ENCODE measurements at places on chromosomes 4 and X.

- DNase-seq, result peak; percentile 95
Measured at GRCh38 chr4:4555916-4556315, 14.1 kb upstream of the STX18 start.

DNA sequence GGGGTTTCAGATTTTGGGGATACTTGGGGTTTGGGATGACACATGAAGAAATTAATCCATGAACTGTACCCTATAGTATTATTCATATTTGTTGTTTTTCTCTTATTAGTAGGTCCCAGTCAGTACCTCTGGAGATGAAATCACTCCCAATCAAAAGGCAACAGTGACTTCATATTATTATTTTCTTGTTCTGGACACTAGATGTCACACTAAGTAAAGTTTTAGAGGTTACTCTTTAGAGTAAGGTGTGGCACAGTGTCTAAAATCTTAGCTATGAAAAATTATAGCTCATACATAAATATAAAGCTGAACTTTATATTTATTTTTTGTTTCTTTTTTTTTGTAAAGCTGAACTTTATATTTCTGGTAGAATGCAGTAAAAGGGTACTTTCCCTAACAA is 35.1 kb downstream of the FAM114A1 start:
- no peak for DNase-seq

DNA sequence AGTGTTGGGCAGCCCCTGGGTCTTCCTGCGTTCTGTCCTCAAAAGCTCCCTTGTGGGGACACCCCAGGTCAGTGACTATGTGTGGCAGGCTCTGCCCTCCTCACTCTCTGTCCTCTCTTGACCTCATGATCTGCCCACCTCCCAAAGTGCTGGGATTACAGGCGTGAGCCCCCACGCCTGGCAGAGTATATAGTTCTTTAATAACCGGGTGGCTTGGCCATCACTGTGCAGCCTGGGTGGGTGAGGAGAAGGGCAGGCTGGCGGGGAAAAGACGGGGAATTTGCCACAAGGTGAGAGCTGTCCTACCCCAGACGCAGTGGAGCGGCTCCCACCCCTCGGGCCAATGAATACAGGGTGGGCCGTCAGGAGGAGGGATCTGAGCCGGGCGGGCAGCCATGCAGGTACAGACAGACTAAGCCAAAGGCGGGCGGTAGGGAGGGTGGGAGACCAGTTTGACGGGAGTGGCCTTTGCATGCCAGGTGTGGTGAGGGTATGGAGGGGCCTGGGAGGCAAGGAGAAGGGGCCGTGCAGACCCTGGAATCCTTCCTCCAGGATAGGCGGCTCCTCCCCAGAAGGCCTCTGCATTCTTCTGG is 2.5 kb downstream of the SH3BP2 start:
- no peak for DNase-seq

GRCh38 chrX:133796282-133796681 is 189.1 kb downstream of the GPC3 start:
- DNase-seq, result no peak

GRCh38 chrX:136711147-136711546 is 63.2 kb downstream of the CD40LG start:
- DNase-seq, result peak; percentile 32

- peak; percentile 8 for DNase-seq
Measured at GRCh38 chrX:56281789-56282188, 49.6 kb downstream of the KLF8 start.

- DNase-seq, result peak; percentile 56
Measured at GRCh38 chr4:101020956-101021355, 326.4 kb downstream of the PPP3CA start.

GRCh38 chrX:3514996-3515395 is 168.5 kb upstream of the MXRA5 start:
- peak; percentile 83 for DNase-seq

DNA sequence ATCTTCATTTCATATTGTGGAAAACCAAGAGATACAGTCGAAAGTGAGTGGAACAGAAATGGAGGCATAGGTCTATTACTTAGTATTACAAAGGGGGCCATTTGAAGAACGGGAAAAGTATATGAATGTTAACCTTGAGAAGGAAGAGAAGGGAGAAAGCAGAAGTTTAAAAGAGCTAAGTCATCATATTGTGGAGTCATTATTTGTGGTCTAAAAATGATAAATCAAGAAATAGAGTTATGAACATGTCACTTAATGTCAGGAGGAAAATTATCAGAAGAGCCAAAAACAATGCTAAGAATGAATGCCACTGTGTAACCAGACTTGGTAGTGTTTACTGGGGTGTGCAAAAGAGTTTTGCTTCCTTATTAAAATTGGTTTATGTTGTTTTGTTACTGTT is 589.5 kb upstream of the LCORL start:
- DNase-seq, result no peak

GRCh38 chrX:109533005-109533404 is 3.6 kb upstream of the NXT2 start:
- no peak for DNase-seq

DNA sequence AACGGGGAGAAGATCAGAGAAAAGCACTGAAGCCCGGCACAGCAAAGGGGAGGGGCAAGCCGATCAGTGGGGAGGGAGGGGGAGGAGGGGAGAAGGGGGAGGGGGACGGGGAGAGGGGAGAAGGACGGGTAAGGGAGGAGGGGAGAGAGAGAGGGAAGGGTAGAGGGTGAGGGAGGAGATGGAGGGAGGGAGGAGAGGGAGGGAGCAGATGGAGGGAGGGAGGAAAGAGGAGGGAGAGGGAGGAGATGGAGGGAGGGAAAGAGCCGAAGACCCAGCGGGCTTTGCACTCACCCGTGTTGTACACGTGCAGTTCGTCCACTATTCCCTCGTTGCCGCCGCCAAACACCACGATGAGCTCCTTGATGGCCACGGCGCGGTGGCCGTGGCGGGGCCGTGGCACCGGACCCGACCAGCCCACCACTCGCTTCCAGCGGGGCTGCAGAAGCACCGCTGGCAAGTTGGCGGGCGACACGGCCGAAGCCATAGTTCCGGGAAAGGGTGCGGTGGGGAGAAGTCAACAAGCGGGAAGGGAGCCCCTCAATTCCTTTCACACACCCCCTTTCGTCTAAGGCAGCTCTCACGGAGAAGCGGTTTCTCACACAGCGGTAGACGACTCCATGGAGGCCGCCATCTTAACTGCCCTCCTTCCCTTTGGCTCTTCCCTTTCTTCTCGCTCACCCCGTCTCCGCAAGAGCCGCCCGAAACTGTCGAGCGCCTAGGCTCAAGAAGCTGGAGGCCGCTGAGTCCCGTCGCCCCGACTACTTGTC is 1.1 kb downstream of the HCFC1 start:
- peak; percentile 65 for DNase-seq

DNA sequence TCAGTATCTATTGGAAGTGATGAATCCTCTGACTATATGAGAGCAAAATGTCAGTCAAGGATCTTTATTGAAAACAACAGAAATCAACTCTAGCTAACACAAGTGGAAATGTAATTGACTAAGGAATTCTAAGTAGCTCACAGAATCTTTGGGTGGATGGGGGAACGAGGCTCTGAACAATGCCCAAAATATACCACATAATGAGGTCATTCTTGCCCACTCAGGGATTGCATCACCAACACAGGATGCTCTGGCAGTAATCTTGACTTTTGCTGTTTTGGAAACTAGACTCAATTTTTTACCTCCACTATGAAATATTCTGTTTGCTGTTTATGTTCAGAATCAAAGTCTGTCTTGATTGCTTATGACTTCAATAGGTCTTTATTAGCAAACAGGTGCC is 127.4 kb upstream of the UNC5C start:
- no peak for DNase-seq

GRCh38 chrX:123590842-123591486 is 141.9 kb downstream of the THOC2 start:
- DNase-seq, result no peak

Data from fibroblast of upper back skin (primary cell).